ENCODE measurements at places on chromosomes 5 and 9.

GRCh38 chr5:74140409-74140808, 500.1 kb downstream of the ENC1 start:
- DNase-seq = no peak

DNA sequence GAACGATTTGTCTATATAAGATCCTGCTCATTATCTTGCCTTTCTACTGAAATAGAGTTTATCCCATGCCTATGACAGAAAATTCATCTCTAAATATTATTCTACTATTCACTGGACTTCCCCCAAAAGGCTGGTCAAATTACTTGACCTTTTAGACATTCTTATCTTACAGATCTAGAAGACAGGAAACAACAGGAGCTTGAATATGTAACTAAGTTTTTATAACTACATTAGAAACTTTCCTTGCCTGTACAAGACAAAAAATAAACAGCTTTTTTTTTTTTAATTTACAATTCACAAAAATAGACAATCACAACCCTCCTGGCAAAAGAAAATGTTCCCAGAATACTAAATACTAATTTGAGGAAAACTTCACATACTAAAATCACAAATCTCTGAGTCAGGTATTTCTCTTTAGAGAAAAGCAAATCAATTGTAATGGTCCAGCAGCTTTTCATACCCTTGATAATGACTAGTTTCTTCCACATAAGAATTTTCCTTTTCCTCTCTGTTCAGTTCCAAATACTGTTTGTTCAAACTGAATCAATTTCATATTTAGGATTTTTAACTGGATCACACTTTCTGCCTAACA, 68.6 kb downstream of the MLLT3 start:
- DNase-seq = no peak

- DNase-seq = no peak
Observed at GRCh38 chr5:152560512-152561137, 155.5 kb upstream of the NMUR2 start.

- no peak for DNase-seq
Observed at GRCh38 chr9:134707731-134708671, 66.4 kb downstream of the COL5A1 start.

- no peak for DNase-seq
Observed at GRCh38 chr5:66561256-66561990, 34.8 kb upstream of the MAST4 start.

GRCh38 chr9:69325409-69326212, 596 bp downstream of the ENTREP1 start:
- DNase-seq = no peak

- DNase-seq = no peak
Observed at GRCh38 chr5:39716532-39717028, 291.8 kb upstream of the DAB2 start.

DNA sequence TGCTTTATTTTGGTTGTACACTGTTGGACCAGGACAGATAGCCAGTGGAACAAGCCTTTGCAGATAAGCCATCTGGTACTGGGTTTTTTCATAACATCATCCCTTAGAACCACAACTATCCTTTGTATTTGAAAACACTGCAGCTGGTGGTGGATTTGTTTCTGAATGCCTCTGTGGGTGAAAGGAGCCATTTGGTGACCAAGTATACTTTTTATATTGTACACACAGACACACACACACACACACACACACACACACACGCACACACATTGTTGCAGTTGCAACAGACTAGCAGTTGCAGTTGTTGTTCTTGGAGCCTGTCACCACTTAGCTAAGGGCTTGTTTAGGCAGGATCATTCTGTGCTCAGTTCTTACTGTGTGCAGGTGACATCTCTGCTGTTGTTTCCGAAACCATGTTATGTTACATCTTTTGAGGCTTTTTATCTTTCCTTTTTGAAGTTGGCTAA, 22.9 kb upstream of the CAVIN4 start:
- DNase-seq = no peak

GRCh38 chr9:115121181-115121580, 3.2 kb upstream of the TNC start:
- no peak for DNase-seq

- DNase-seq = no peak
Observed at GRCh38 chr9:78363221-78363620, 66.3 kb downstream of the PSAT1 start.

DNA sequence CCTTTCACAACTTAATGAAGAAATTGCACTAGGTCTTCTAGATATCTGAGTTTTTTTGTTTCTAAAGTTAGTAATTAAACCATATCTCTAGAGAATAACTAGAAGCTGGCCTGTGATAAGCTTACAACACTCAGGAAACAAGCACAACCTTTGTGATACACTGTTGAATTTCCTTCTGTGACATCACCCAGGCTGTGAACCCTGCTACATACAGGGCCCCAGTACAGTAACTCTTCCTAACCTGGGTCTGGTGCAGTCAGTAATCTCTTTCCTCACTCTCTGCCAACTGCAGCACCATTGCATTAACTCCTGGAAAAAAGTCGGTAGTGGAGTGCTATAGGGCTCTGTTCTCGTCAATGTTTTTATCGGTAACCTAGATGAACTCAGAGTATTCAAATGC, 10.6 kb upstream of the IGFBPL1 start:
- DNase-seq = no peak

DNA sequence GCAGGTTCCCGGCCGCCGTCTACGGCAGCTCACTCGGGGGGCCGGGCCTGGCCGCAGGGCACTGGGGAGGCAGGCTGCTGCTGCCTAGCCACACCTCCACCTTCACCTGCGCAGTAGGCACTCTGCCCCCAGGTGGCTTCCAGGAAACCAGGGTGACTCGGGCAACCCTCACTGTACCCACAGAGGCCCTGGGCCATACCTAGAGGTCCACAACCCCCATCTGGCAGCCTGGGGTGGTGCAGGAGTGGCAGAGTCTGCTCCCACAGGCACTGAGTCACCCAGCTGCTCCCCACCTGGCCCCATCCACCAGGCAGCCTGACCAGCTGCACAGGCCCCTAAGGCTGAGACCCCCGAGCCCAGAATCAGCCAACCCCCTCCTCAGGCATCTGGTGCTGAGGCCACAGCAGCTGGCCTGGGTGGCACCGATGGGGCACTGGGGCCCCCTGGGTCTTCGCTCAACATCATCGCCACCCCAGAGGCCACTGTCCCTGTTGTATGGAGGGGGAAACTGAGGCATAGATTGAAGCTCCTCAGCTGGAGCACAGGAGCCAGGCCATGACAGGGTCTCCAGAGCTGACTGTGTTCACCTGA, 70.2 kb downstream of the KCNT1 start:
- DNase-seq = no peak

DNA sequence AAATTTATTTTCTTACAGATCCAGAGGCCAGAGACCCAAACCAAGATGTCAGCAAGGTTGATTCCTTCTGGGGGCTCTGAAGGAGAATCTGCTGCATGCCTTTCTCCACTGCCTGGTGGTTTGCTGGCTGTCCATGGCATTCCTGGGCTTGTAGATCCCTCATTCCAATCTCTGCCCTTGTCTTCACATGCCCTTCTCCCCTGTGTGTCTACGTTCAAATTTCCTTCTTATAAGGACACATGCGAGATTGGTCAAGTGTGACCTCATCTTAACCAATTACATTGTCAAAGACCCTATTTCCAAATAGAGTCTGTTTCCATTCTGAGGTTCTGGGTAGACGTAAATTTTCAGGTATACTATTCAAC, 84.5 kb upstream of the RAI14 start:
- DNase-seq = no peak

- no peak for DNase-seq
Observed at GRCh38 chr5:150419630-150420270, 7.0 kb upstream of the CD74 start.

GRCh38 chr5:6096101-6096500, 282.2 kb downstream of the MED10 start:
- DNase-seq = no peak

DNA sequence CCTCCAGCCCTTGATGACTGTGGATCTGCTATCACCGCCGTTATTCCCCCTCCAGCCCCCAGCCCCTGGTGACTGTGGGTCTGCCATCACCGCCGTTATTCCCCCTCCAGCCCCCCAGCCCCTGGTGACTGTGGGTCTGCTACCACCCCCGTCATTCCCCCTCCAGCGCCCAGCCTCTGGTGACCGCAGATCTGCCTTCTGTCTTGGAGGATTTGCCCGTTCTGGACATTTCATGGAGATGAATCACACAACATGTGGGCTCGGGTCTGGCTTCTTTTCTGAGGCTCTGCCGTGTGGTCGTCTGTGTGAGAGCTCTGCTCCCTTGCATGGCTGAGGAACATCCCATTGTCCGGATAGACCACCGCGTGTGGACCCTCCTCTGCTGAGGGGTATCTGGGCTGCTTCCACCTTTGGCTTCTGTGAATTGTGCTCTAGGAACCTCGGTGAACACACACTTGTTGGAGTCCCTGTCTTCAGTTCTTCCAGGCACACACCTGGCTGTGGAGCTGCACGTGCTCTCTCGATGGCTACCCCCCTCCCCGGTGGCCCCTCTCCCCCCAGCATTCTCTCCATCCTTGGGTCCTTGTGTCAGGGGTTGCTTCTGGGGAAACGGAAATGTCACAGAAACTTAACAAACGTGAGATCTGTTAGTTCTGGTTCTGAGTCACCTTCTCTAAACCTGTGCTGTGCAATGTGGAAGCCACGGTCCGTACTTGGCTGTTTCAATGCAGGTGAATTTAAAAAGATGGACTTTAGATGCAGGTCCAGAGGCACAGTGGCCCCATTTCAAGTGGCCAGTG, 105.3 kb upstream of the COL5A1 start:
- no peak for DNase-seq

DNA sequence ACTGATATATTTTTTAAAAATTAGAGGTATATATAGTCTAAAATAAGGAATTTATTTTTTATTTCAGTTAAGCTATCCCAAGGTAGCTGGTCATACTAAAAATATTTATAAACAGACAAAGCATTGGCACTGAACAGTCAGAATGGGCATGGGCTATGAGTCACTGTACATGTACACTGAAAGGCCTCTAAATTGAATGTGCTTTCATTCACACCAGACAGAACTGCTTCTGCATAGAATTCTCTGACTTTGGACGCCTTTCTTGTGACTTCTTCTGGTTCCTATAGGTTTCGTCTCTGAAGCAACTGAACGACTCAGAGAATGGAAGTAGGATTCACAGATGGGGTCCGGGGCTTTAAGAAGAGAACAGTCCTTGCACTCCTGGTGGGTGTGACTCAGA, 394.8 kb upstream of the MEF2C start:
- no peak for DNase-seq

DNA sequence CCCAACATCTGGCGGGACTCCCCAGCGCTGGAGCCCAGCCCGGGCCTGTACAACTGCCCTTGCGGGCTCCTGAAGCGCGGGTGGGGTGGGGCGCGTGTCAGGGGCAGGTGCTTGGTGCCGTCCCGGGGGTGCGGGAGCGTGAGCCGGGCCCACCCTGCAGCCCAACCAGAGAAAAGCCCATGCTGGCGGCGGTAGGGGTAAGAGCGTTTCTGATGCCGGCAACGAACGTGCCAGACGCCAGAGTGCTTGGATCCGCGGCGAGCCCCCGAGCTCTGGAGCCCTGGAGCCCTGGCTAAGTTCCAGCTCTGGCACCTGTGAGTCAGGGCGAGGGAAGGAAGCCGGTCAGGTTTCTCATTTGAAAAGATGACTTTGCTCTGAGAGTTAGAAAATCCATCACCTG, 58.0 kb downstream of the ZNF510 start:
- DNase-seq = no peak

DNA sequence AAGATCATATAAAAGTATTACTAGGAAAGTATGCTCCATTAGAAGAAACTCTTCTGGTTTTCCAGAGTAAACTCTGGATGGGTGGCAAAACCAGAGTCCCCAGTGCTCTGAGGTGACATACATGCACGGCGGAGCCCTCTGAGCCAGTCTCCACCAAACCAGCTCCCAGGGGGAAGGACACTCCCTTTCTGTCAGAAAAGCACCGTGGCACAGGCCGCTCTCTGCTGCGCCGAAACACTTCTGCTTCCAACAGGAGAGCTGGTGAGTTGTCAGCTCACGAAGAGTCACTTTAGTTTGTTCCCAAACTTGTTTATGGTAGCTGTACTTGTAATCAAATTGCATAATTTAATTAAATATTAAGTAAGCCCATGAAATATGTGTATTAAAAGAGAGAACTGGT, 184.6 kb downstream of the CDK5RAP2 start:
- no peak for DNase-seq

- no peak for DNase-seq
Observed at GRCh38 chr9:16652582-16652981, 217.9 kb downstream of the BNC2 start.

- DNase-seq = no peak
Observed at GRCh38 chr5:155898284-155898683, 428.7 kb upstream of the SGCD start.

GRCh38 chr5:175663186-175664184, 5.6 kb downstream of the HRH2 start:
- DNase-seq = no peak

GRCh38 chr5:171316258-171317121, 7.4 kb downstream of the TLX3 start:
- no peak for DNase-seq

DNA sequence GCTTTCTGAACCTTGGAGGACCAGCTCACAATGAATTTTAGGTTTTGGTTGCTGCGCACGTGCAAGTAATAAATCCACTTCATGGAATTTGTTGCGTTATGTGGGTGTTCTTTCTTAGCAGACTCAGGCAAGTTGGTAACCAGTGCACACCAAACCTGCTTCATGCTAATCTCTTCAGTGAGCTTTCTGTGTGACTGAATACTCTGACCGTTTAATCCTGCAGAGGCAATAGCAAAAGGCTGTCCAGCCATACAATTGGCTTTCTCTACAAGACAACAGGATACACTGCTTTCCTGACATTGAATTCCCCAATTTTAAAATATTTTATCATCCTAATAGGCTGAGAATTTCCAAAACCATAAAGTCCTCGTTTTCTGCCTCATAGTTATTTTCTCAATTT, 10.3 kb downstream of the UGT3A2 start:
- DNase-seq = no peak

DNA sequence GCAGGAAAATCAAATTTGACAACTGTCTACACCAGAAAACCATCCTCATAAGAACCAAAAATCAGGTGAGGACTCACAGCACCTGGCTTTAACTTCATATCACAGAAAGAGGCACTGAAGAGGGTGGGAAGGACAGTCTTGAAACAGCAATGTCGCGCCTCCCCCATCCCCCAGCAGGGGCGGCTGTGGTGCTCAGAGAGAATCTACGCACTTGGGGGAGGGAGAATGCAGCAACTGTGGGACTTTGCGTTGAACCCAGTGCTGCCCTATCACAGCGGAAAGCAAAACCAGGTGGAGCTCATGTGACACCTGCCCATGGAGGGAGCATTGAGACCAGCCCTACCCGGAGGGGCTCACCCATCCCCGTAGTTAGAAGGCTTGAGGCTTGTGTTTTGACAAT, 191.8 kb downstream of the MSX2 start:
- no peak for DNase-seq

- no peak for DNase-seq
Observed at GRCh38 chr9:128118971-128119665, 8.4 kb downstream of the PTGES2 start.
